ENCODE measurements at places on chromosomes 7 and 10. TPM values are rescaled to one million over a fixed set of nuclear protein-coding genes. Genes with fewer than 3 reads are reported as not detected.

DNA sequence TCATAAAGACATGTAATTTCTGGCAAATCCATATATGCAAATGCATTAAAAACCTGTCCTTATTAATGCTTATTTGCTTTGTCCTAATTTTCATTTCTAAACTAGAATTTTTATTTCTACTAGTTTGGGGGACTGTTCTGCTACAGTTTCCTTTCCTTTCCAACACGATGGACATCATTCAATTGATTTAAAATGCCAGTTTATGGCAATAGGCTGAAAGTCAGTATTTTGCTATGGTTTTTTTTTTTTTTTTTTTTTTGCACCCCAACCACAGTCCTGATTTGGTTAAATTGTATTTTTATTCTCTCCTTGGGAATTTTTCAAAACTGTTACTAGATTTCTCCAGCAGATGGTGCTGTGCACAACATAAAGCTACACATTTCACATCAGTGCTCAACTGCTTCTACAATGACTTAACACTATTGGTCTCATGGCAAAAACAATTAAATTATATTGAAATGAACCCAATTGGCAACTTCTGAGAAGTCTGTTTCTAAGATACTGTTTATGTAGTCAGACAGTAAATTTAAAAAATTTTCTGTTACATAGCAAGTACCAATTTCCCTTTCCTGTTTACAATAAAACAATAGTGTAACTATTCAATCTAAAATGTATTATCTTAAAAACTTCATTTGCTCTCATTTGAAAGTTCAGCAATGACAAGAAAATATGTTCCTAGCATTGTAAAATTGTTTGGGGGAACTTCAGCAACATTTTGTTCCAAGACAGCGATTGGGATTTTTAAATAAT lies 193.8 kb upstream of the CCDC6 start:
- no peak for DNase-seq

DNA sequence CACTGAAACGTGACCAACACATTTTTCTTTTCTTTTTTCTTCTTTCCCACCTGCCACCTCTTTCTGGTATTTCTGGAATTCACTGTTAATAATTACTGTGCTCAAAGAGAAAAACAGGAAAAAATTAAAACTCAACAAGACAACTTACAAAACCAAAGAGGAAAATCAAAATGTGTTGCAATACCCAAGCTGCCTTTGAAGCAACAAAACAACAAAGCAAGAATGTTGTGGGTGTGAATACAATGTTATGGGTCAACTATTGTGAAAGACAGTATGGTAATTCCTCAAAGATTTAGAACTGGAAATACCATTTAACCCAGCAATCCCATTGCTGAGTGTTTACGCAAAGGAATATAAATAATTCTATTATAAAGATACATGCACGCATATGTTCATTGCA lies 415.1 kb downstream of the GFRA1 start:
- DNase-seq, result no peak

- no peak for DNase-seq
Observed at GRCh38 chr10:103192089-103192450, 1.0 kb downstream of the NT5C2 start.

DNA sequence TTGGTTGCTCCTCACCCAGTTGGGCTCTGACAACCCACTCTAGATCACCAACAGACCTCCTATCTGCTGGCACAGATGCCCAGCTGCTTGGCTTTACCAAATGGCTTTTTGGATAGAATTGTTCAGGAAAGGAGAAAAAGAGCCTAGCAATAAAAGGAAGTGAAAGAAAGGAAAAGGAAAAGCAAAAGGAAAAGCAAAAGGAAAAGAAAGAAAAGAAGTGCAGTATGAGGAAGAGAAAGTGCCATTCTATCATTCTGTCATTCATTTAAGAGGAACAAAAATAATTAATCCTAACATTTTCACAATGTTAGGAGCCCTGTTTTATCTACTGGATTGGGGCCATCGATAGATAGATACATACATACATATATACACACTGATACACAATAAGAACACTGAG lies 353.6 kb downstream of the THSD7A start:
- no peak for DNase-seq

GRCh38 chr7:121428855-121429489 lies 32.9 kb upstream of the FAM3C start:
- DNase-seq, result no peak

DNA sequence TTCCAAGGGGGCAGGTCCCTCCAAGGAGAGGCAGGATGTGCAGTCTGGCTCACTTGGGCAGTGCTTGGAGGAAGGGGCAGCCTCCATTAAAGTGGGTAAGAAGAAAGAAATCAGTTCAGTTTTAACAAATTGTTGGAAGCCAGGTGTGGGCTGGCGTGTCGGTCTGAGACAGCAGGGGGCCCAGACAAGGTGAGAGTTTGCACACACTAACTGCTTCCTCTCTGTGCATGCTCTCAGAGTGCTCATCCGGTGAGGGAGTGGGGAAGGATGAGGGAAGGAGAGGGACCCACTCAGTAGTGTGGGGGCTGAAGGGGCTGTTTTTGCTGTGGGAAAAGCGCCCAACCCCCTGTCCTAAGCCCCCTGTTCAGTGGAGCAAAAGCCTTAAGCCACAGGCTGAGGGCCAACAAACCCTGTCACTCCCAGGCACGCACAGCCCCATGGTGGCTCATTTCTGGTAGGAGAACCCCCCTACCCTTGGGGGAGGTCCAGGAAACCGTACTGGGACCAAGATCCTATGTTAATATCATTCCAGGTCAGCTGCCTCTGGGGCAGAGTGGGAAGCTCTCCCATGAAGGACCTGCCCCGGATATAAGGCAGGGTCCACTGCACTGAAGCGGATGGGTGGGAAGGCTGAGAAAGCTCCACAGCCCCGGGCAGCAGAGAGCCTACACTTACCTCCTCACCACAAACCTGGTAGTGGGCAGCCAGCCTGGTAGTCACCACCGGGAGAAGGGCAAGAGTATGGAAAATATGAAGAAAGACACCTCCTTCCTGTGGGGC lies 5.1 kb upstream of the PCBD1 start:
- no peak for DNase-seq

GRCh38 chr7:91033574-91033973 lies 230.7 kb upstream of the FZD1 start:
- DNase-seq, result no peak

GRCh38 chr7:33336820-33337219 lies 207.5 kb downstream of the BBS9 start:
- DNase-seq, result no peak

- no peak for DNase-seq
Observed at GRCh38 chr7:40885503-40885902, 750.7 kb downstream of the SUGCT start.

DNA sequence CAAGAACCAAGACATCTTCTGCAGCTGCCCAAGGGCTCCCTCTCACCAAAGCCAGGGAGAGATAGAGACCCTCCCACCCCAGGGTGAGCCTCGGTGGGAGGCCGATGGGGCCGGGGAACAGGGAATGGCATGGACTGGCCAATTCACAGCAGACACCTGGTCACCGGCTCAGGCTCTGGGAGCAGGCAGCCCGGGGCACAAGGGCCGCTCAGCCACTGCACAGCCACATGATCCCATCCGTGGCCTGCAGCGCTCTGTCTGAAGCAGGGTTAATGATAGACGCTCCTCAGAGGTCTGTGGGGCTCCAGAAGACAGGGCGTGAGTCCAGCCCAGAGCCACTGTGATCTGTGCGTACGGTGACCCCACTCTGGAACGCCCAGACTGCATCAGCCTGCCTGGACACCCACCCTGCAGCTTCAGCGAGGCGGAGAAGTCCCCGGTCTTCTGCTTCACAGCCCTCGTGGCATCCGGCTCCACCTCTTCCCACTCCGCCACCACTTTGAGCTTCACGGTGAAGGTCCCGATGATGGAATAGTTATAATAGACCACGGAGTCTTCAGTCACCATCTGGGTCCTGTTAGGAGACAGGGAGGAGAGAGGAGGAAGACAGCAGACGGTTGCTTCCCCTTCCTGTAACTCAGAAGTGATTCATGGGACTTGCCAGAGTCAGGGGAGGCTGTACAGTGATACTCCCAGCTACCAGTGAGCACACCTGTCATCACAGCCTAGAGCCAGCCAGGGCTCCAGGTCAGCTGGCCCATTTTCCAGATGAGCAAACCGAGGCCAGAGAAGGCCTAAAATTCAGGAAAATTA lies 14.0 kb downstream of the TMEM130 start:
- DNase-seq, result no peak

The CPN1 gene
- total RNA-seq, result not detected

The POMZP3 gene
- total RNA-seq, result 11.0 TPM

The SLC29A4 gene
- total RNA-seq, result 1.6 TPM

The TMEM229A gene
- total RNA-seq, result not detected

The MTPN gene
- total RNA-seq, result 136 TPM

The OR13A1 gene
- not detected for total RNA-seq

The C10orf67 gene
- total RNA-seq, result 0.60 TPM

All from activated naive CD8-positive, alpha-beta T cell treated with anti-CD3 and anti-CD28 coated beads for 36 hours (primary cell).